Muscle of back (tissue), 13 donors: ENCODE measurements at places on chromosomes 12 and 14. TPM values are rescaled to one million over a fixed set of nuclear protein-coding genes. Genes with fewer than 3 reads are reported as not detected.

STAC3 gene
- polyA plus RNA-seq = 416 TPM

DNA sequence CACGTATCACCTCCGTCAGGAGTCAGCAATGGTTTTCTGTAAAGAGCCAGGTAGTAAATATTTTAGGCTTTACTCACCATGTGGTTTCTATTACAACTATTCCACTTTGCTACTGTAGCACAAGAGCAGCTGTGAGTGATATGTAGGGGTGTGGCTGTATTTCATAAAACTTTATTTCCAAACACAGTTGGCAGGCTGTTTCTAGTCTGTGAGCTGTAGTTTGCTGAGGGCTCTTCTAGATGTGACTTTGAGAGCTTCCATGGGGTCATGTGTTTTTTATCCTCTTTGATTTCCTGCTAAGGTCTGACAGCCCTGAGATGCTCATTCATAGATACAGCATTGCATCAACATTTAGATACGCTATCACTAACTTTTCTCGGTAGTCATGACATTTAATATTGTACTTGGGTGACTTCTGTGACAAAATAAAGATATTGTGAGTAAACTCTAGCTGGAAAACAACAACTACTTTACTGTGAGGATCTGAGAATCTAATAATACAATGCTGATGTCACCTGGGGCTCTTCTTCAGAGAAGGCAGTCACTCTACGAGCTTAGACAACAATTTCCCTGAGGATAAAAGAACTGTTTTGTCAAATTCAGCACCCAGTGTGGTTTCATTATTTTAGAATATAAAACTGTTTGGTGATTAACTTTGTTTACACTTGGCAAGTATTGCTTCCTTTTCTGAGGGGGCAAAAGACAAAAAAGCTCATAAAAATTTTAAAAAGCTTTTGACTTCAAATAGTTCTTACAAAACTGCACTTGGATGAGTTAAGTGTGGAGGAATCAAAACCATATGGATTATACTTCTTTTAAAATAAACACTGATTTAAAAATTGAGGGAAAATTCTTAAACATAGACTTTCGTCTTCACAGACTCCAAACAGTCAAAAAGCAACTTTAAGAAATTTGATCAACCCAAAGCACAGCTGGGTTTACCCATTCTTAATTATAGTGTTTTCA, 231.2 kb upstream of the DCN start:
- peak; percentile 38 for DNase-seq

DNA sequence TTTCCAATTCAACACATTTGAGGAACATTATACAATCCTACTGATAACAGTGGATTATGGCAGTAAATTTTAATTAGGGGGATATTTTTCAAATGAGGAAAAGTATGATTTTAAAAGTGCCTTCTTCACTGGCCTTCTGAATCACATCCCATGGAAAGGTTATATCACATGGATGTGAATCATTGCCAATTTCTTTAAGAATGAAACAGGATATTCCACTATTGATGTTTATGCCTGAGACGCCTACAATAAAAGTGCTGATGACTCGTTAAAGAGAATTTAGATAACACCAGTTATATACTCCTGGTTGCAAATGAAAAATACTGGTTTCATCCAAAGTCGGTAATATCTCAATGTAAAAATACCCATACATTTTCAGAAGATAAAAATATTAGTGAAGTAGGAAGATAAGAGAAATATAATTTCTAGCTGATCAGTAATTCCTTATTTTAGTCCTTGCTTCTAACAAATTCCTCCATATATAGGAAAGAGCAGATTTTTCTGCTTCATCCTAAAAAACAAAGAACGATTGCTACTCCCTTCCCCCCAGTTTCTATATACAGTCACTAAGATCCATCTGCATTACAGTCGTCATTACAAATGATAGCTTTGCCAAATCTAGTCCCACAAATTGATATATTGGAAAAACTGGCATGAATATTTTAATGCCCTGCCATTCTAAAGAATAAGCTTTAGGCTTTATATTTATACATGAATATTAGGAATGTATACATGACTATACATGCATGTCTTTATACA, 139.5 kb upstream of the SOX5 start:
- DNase-seq = no peak

DNA sequence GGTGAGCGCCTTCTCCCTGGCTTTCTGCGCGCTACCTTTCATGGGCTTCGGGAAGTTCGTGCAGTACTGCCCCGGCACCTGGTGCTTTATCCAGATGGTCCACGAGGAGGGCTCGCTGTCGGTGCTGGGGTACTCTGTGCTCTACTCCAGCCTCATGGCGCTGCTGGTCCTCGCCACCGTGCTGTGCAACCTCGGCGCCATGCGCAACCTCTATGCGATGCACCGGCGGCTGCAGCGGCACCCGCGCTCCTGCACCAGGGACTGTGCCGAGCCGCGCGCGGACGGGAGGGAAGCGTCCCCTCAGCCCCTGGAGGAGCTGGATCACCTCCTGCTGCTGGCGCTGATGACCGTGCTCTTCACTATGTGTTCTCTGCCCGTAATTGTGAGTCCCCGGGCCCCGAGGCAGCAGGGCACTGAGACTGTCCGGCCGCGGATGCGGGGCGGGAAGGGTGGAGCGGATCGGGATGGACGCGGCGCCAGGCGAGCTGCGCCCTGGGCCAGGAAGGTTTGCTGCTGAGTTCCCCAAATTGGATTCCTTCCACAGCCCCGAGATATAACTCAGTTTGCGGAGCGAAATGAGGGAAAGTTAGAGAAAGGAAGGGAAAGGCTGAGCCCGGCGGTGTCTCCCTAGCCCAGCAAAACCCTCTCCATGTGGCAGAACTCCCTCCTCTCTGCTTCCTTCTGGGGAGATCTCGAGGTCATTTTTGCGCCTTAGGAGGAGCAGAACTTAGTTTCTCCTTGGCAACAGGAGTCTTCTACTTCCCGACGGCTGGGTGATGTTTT, 972 bp downstream of the PTGDR start:
- no peak for DNase-seq

DNA sequence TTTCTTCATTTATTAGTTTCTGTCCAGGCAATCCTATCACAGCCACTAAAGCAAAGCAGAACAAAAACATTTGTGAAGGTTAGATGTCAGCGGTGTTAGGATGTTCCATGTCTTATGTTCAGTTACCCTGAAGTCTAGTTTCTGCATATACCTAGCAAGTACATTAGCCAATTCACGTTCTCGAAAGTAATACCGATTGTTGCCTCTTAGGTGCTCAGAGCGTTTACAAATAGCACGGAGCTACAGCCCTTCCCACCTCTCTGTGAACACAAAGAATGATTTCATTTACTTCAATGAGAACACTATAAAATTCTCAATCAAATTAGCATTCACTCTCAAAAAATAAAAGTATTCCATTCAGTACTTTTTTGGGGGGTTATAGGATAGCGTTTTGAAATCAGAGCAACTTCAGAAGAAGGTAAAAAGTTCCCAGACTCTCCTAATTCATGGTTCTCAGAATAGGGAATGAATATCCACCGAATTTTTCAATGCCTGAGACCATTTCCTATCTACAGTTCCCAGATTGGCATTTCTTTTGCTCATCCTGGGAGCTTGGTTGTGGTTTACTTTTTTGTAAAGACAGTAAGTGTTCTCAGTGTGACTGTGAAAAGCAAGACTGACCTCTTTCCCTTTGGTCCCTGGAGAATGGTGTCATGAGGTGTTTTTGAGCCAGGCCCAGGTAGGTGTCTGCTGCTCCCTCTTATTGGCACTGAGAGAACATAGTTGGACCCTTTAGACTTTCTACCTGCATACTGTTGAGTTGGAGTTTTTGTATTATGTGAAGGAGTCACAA, 488.0 kb upstream of the RGS6 start:
- no peak for DNase-seq

HOXC9 gene
- 14.5 TPM for polyA plus RNA-seq

SMIM41 gene
- polyA plus RNA-seq = not detected

- DNase-seq = no peak
Measured at GRCh38 chr14:103378038-103378854, 7.0 kb upstream of the MARK3 start.
